ENCODE measurements at places on chromosomes 7 and 10.

DNA sequence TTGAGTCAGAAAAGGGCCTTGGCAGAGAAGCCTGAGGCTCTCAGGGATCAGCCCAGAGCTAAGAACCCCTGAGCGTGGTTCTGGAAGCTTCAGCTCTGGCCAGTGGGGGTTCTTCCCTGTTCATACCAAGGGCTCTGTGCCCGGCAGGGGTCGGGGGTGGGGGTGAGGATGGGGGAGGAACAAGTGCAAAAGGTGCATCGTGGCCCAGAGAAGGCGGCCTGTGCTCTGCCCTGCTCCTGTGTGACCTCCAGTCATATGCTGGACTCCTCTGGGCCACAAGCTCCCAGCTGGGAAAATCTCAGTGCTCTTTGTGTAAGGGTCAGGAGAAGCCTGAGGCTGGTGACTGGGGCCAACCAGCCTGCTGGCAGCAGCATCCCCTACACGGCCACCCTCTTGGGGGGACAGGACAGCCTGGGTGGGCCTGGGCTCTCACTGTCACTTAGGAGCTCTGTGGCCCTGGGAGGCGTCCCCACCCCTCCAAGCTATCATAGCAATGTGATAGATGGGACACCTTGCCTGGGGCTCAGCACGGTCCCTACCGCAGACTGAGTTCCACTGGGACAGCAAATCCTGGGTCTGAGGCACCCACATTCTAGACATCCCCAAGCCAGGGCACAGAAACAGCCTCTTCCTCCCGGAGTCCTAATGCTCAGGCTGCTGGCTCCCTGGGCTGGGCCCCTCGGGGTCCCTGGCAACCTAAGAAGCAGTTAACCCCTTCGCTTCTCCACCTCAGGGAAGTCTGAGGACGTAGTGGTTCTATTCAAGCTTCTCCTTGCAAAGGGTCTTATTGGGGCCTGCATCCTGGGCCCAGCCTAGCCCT is 2.5 kb downstream of the MMRN2 start:
- DNase-seq, result no peak

GRCh38 chr10:74150204-74150989 is at the start of gene AP3M1:
TSS of gene AP3M1 (minus strand) at chr10:74150828. CDS start at chr10:74138379, 12,449 bp downstream.
- DNase-seq, result no peak

- DNase-seq, result no peak
These were observed 9.2 kb downstream of the AGBL3 start for GRCh38 chr7:134995239-134996096.

DNA sequence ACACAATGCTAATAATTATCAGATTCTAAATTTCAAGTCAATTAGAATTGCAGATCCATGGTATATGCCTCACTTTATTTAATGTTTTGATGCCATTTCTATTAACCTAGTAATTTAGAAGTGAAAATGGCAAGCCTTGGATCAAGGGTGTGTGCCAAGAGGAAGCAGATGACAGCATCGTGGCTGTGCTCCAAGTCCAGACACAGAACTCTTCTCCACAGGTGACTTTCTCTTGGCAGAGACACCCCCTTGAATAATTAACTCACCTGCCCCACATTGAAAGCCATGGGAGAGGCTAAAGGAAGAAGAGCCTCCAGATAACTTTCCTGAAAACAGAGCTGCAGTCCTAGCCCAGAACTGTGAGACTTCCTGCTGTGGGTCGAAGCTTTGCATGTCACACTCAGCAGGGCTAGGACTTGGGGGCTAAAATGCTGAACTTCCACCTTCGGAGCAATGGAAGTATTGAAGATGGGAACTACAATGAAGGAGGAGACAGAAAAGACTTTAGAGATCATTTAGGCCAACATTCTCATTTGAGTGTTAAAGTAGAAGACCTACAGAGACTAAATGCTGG is 996 bp upstream of the C10orf90 start:
- no peak for DNase-seq

DNA sequence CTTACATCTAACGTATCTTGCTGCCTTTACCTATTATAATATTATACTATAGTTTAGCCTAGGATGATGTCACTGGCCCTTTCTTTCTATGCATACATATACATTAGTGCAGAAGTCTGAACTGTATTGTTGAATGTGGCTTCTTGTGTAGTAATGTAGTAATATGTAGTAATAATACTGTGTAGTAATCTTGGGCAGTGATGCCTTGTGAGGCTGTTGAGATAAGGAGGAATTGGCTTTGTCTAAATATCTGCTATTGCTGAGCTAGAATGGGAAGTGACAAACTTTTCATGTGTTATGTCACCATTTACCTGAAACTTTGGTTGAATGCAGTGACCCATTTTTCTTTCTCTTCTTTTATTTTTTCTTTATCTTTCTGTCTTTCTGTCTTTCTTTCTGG is 11.0 kb downstream of the GLCCI1 start:
- DNase-seq, result no peak

All from hematopoietic multipotent progenitor cell (in vitro differentiated cells).